ENCODE measurements at places on chromosomes 1 and 21.

DNA sequence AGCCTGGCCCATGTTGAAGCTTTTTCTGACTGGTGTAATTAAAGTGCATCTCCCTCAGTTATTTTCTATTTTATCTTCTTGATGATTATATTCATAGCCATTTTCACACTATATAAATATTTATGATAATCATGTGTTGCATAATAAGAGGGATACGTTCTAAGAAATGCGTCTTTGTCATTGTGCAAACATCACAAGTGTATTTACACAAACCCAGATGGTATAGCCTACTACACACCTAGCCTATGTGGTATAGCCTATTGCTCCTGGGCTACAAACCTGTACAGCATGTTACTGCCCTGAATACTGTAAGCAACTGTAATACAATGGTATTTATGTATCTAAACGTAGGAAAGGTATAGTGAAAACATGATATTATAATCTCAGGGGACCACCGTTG is 88.1 kb downstream of the BACH1 start:
- no peak for DNase-seq

DNA sequence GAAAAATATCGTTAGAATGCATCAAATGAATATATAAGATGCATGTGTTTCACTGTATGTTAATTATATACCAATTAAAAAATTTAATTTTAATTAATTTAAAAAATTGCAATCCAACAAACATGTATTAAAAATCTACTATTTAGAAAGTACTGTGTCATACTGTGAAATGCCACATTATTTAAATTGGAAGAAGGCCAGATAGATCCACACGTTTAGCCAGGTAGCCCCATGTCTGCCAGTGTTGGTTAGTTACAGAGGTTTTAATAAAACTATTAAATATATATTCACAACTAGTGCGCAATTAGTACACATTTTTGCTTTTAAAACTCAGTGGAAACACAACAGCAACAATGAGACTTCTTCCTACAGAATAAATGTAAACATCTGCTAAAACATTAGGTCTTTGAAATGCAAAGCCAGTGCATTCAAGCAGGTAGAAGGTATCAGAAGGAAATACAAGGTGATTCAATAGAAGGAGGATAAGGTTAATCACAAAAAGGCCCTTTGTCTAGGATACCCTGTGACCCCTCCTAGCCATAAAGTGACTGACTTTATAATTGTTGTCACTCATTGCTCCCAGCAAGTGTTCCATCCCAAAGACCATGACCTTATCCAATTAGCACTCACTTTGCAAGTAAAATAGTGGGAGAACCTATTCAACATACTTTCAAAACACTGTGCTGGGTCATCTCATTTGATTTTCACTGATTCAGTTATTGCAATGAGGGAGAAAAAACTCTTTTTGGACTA is 211.5 kb downstream of the TTLL7 start:
- DNase-seq: no peak

GRCh38 chr1:43235451-43236121 is 34.2 kb upstream of the TMEM125 start:
- no peak for DNase-seq

GRCh38 chr1:106072909-106073600 is 983.4 kb upstream of the PRMT6 start:
- no peak for DNase-seq

GRCh38 chr1:35085421-35085820 is 6.2 kb downstream of the ZMYM1 start:
- DNase-seq: no peak

Measured in activated CD8-positive, alpha-beta memory T cell treated with anti-CD3 and anti-CD28 coated beads for 1 hour (primary cell).